ENCODE measurements at places on chromosomes 6 and 20.
A peak's percentile ranks its signal among the peaks of the same experiment; 100 is the strongest.

GRCh38 chr6:62669831-62670230 is 383.8 kb upstream of the KHDRBS2 start:
- DNase-seq = no peak

GRCh38 chr20:4326195-4327065 is 311.1 kb upstream of the RNF24 start:
- DNase-seq = no peak

- DNase-seq = no peak
Observed at GRCh38 chr6:15368873-15369272, 123.0 kb downstream of the JARID2 start.

DNA sequence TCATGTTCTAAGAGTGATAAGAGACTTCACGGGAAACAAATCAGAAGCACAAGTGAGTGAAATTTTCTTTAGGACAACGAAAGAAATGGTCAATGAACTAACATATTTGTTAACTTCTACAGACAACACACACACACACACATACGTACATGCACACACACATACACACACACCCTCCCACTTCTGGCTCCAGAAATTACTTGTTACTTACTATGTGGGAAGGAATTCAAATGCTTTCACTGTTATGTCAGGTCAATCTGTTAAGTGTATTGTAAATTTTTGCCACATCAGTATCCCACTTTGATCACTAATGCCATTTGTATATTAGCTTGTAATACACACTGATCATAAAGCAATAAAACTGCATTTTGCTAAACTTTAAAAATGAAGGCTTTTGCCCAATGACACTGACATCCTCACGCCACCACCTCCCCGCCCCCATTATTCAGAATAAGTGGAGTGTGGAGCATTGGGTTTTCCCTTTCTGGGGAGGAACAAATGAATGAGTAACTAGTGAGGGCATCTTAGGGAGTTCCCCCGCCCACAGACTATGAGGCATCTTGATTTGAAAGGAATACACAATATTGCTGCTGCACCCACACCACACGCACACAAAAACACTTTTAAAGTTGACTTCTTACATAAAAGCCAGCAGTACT is 76.2 kb downstream of the ATXN1 start:
- DNase-seq = no peak

GRCh38 chr6:41917528-41917927 is 3.4 kb downstream of the MED20 start:
- peak; percentile 15 for DNase-seq
